ENCODE measurements at places on chromosomes 5 and 9. TPM values are rescaled to one million over a fixed set of nuclear protein-coding genes. Genes with fewer than 3 reads are reported as not detected.

DNA sequence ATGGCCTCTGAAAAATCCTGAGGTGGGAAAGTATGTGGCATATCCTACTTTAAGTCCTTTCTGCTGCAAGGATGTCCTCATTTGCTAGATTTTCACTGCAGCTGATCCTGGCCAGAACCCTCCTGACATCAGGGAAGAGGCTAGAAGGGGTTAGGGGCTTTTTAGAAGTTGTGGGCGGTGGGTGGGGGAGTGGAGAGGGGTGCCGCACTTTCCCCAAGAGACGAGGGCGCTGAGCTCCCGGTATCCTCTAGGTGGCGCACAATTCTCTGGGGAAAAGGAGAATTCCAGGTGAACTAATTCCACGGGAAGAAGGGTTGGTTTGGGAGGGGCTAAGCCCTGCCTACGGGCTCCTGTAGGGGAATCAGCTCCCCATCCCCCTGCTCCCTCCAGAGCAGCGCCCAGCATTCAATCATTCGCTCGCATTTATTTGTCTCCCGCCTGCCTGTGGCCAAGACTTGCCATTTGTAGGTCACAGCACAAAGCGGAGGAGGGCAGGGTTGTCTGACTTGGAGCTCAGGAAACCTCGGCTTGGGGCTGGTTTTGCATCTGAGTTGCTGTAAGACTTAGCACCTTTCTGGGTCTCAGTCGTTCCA, 42.9 kb upstream of the HAND1 start:
- no peaks in the 10 kb centered on the region for H3K36me3 ChIP-seq
- no peak overlapping the region for H3K27ac ChIP-seq
- peak; percentile 83 for DNase-seq
- no peaks in the 10 kb centered on the region for H3K27me3 ChIP-seq
- H3K4me3 ChIP-seq, result no peak overlapping the region

GRCh38 chr5:168851902-168852321, 272.7 kb upstream of the PANK3 start:
- DNase-seq, result peak; percentile 50
- H3K27me3 ChIP-seq, result no peaks in the 10 kb centered on the region
- no peak overlapping the region for H3K27ac ChIP-seq
- H3K4me3 ChIP-seq, result no peak overlapping the region
- H3K4me1 ChIP-seq, result no peaks in the 10 kb centered on the region

- H3K27me3 ChIP-seq, result no peaks in the 10 kb centered on the region
- H3K36me3 ChIP-seq, result no peaks in the 10 kb centered on the region
- no peak overlapping the region for H3K27ac ChIP-seq
Observed at GRCh38 chr9:27495480-27496134, 28.5 kb upstream of the IFNK start.

- DNase-seq, result peak; percentile 47
- H3K4me1 ChIP-seq, result peaks cover 3% of the 10 kb centered on the region
- H3K36me3 ChIP-seq, result no peaks in the 10 kb centered on the region
- H3K4me3 ChIP-seq, result no peak overlapping the region
- H3K27ac ChIP-seq, result no peak overlapping the region
Observed at GRCh38 chr5:55691265-55692105, 20.6 kb downstream of the SLC38A9 start.

GRCh38 chr5:133035224-133035623, 8.9 kb upstream of the ZCCHC10 start:
- no peaks in the 10 kb centered on the region for H3K36me3 ChIP-seq
- H3K4me1 ChIP-seq, result peaks cover 11% of the 10 kb centered on the region
- no peak for DNase-seq
- no peaks in the 10 kb centered on the region for H3K27me3 ChIP-seq
- H3K27ac ChIP-seq, result no peak overlapping the region

DNA sequence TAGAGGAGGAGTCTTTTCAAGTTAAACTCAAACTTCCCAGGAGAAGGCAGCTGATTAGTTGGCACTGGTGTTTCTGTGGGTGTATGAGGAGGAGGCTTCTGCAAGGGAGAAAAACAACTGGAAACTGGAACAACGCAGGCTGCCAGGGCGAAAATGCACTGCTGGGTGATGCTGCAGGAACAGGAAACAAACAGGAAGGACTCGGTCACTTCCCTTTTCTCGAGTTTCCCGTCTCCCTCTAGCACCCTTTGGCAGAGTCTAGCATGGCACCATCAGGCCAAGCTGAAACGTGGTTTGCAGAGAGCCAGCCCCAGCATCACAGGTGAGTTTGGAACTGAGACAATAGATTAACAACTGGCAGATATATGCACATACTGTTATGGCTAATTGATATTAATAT, 77.5 kb upstream of the CAST start:
- no peaks in the 10 kb centered on the region for H3K4me1 ChIP-seq
- no peak for DNase-seq
- H3K27ac ChIP-seq, result no peak overlapping the region
- no peaks in the 10 kb centered on the region for H3K27me3 ChIP-seq
- no peak overlapping the region for H3K4me3 ChIP-seq

GRCh38 chr5:37771731-37772130, 68.1 kb downstream of the GDNF start:
- H3K27ac ChIP-seq, result no peak overlapping the region
- no peak for DNase-seq
- H3K4me3 ChIP-seq, result no peak overlapping the region
- no peaks in the 10 kb centered on the region for H3K27me3 ChIP-seq
- no peaks in the 10 kb centered on the region for H3K36me3 ChIP-seq

SCGB3A1 gene
- polyA plus RNA-seq, result not detected

- H3K27me3 ChIP-seq, result no peaks in the 10 kb centered on the region
- no peak overlapping the region for H3K4me3 ChIP-seq
- no peaks in the 10 kb centered on the region for H3K36me3 ChIP-seq
- no peak overlapping the region for H3K27ac ChIP-seq
- H3K4me1 ChIP-seq, result no peaks in the 10 kb centered on the region
- no peak for DNase-seq
Observed at GRCh38 chr9:28024676-28025075, 451.4 kb upstream of the C9orf72 start.

DNA sequence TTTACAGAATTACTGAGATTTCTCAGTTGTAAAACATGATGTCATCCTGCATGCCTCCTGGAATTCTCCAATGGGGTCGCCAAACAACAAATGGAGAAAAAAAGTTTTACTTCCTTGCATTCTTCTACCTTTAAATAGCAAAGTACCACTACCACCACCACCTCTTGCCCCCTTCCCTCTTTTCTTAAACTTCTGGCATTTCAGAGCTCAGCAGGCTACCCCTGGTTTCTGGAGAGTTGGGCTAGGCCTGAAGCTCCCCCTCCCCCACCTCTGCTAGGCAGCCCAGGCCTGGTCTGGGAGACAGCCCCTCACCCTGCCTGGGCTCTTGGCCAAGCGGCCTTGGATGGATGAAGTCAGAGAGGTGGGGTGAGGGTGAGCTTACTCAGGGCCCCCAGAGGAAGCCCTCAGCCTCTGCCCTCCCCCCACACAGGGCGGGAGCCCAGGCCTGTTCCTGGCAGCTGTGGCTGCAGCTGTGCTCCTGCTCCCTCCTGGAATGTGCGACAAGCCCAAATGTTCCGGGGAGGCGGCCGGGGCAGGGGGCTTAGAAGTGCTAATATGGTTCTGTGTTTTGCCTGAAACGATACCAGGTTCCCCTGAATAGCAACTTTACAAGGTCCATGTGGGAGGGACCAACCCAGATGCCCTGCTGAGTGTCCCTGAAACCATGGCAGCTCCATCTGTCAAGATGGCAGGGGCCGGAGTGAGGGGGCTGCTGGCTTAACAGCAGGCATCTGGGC, 6.0 kb upstream of the CCIN start:
- H3K4me3 ChIP-seq, result no peak overlapping the region
- no peaks in the 10 kb centered on the region for H3K36me3 ChIP-seq
- H3K4me1 ChIP-seq, result peaks cover 20% of the 10 kb centered on the region
- H3K27ac ChIP-seq, result peak overlapping the region; percentile 94
- DNase-seq, result peak; percentile 86
- H3K27me3 ChIP-seq, result no peaks in the 10 kb centered on the region

DNA sequence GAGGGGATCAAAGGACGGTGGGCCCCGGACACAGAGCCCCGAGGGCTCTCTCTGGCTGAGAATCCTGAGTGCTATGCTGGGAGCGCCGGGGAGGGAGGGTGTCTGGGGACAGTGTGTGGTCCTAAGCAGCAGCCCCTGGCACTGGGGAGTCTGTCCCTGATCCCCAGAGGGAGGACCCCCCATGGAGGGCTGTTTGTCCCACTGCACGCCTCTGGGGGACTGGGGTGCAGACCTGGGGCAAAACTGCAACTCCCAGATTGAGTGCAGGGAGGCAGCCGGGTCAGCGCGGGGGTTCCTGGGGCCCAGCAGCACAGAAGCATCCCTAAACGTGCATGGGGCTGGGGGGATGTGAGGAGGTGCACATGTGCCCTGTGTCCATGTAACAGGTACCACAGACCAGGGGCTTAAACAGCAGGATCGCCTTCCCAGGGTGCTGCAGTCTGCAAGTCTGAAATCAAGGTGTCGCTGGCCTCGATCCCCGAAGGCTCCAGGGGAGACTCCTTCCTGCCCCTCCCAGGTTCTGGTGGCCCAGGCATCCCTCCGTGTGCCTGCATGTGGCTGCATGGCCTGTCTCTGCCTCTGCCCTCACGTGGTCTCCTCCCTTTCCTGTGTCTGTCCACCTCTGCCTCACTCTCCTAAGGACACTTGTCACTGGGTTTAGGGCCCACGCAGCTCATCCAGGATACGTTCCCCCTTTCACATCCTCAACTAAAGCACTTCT, 35.9 kb upstream of the IRX4 start:
- H3K27ac ChIP-seq, result no peak overlapping the region
- H3K4me1 ChIP-seq, result no peaks in the 10 kb centered on the region
- no peaks in the 10 kb centered on the region for H3K36me3 ChIP-seq
- no peak for DNase-seq
- no peak overlapping the region for H3K4me3 ChIP-seq

DNA sequence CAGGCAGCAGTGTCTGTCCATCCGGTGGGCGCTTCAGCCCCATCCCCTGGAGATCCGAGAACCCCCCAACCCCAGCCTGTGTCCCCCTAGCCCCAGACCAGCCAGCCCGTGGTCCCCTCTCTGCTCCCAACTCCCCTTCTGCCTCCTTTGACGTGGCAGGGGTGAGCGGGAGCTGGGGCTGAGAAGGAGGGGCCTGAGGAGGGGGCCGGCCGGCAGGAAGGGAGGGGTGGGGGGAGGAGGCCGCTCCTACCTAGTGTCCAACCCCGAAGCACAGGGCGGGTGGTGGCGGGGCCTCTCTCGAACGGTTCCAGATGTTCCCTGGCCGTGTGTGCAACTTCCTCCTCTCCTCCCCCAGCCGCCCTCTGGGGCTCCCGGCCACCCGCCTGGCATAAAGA, 31.0 kb downstream of the GOLGA2 start:
- H3K27me3 ChIP-seq, result no peaks in the 10 kb centered on the region
- H3K27ac ChIP-seq, result peak overlapping the region; percentile 100
- DNase-seq, result peak; percentile 92
- H3K4me1 ChIP-seq, result peaks cover 30% of the 10 kb centered on the region
- H3K36me3 ChIP-seq, result no peaks in the 10 kb centered on the region
- H3K4me3 ChIP-seq, result peak overlapping the region; percentile 37

PCDHB1 gene
- polyA plus RNA-seq, result not detected

HTR4 gene
- polyA plus RNA-seq, result 0.29 TPM

TAF11L3 gene
- not detected for polyA plus RNA-seq

DNA sequence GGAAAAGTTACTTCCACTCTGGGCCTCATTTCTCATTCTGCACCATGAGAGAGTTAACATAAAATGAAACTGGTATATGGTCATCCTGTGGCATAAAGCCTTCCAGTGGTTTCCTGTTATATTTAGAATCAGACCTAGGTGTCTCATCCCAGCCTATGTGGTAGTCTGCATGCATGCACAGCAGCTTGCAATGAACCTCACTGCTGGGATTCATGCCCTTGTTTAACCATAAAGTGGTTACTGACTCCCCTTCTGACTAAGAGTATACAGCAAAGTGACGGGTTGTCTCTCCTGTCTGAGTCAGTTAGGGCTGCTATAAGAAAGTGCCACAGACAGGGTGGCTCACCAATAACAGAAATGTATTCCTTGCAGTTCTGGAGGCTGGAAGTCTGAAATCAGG, 14.7 kb upstream of the TDRD7 start:
- DNase-seq, result no peak
- H3K36me3 ChIP-seq, result no peaks in the 10 kb centered on the region
- no peak overlapping the region for H3K27ac ChIP-seq
- no peaks in the 10 kb centered on the region for H3K27me3 ChIP-seq

DNA sequence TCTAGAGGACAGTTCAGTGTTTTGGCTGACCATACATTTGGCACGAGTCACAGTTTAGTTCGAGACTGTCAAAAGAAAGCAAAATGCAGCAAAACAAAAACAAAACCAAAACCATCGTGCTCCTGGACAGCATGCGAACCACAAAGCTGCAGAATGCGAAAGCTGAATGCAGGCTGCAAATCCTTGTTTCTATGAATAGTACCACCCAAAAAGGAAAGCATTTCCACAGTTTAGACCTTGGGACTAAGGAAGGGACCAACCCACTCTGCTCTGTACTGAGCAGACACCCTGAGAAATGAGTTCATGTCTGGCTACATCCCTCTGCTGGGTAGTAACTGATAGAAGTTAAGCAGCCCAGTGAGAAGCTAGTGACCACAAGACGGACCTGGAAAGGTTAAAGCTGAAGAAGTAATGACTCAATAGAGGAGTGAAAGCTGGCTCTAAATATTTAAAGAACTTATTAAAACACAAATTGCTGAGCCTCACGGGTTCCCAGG, 3.9 kb downstream of the GCNT4 start:
- no peak for DNase-seq
- H3K4me1 ChIP-seq, result peaks cover 27% of the 10 kb centered on the region
- H3K4me3 ChIP-seq, result no peak overlapping the region

- H3K36me3 ChIP-seq, result no peaks in the 10 kb centered on the region
- H3K4me3 ChIP-seq, result no peak overlapping the region
- H3K27me3 ChIP-seq, result no peaks in the 10 kb centered on the region
- no peak for DNase-seq
- no peaks in the 10 kb centered on the region for H3K4me1 ChIP-seq
Observed at GRCh38 chr5:102603670-102604069, 104.9 kb upstream of the SLCO6A1 start.
